ENCODE measurements at places on chromosomes 16 and 17.

DNA sequence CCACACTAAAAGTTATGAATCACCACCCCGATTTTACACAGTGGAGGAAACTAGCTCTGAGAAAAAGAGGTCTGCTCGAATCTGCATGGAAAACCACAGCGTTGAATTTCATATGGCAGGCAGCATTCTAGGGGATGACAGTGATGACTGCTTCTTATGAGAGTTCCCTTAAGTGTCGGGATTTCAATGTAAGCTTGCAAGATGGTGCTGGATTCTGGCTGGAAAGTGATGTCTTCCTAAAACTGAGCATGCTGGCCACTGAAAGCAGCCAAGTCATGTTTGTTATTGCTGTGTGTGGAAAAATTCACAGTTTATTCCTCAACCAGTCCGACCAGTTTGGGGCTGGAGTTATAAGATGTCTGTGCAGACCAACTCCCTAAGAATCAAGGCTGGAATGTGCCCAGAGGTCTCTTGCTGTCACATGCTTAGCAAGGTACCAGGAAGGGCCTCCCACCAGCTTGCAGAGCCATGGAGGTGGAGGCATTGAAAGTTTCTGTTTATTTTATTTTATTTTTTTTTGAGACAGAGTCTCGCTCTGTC is 37.2 kb upstream of the GAN start:
- no peak for DNase-seq

GRCh38 chr17:39960524-39961041 is 2.2 kb upstream of the GSDMA start:
- DNase-seq, result no peak

DNA sequence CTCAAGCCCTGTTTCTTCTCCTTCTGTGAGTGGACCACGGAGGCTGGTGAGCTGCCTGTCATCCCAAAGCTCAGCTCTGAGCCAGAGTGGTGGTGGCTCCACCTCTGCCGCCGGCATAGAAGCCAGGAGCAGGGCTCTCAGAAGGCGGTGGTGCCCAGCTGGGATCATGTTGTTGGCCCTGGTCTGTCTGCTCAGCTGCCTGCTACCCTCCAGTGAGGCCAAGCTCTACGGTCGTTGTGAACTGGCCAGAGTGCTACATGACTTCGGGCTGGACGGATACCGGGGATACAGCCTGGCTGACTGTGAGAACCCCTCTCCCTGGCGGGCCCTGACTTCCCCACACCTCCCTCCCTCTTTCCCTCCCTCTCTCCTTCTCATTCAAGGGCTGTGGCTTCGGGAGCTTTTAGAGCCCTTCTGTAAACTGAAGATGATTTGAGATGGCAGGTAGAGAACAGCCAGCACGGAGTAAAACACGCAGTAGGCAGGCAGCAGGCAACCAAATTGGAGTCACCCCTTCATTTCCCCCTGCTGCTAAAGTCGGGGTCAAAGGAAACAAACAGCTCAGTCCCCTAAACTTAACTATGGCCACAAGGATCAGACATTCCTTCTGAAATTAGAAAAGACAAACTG is 3.9 kb downstream of the SPACA3 start:
- no peak for DNase-seq

- no peak for DNase-seq
These were observed 209.6 kb upstream of the CACNG5 start for GRCh38 chr17:66625311-66625767.

DNA sequence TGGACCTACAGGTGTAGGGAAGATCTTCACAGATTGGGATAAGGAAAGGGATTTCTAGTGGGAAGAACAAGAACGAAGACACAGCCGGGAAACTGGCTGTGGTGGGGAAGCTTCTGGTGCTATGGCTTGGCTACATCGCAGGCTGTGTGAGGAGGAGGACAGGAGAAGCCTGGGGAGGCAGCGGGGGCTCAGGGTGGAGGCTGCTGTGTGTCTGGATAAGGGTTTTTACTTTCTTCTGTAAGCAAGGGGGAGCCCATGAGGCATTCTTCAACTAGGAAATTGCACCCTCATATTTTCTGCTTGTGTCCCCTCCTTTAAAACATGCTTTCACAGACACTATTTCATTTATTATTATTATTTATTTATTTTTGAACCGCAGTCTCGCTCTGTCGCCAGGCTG is 2.9 kb upstream of the RHBDF2 start:
- no peak for DNase-seq

DNA sequence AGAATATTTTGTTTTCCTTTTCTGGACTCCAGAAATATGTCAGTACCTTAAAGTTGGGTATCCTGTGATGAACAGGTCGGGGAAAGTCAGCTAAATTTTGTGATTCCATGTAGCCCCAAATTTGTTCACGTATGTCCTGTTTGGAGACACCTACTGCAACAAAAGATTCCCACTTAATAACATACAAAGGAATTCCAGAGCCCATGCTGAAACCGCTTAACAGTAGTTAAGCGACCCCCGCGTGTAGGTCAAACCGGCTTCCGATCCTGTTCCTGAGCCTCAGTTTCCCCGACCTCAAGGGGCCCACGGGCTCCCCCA is 477 bp downstream of the MTHFSD start:
- DNase-seq, result no peak

DNA sequence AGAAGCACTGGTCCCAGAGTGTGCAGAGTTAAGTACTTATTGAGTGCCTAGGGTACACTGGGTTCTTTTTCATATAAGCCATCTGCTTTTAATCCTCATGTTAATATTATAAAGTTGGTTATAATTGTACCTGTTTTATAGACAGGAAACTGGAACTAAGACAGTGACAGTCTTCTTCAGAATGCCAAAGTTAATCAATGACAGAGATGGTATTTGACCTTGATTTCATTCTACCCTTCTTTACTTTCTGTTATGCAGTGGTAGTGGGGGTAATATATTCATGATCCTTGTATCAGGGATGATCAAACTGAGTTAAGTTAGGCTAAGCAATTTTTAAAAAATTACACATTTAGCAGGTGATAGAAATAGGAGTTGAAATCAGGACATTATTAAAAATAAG is 108.6 kb upstream of the GOT2 start:
- no peak for DNase-seq

GRCh38 chr16:4399001-4399730 is 17.2 kb downstream of the CORO7 start:
- no peak for DNase-seq

- no peak for DNase-seq
These were observed 4.0 kb downstream of the CIAO2B start for GRCh38 chr16:66930189-66930588.

DNA sequence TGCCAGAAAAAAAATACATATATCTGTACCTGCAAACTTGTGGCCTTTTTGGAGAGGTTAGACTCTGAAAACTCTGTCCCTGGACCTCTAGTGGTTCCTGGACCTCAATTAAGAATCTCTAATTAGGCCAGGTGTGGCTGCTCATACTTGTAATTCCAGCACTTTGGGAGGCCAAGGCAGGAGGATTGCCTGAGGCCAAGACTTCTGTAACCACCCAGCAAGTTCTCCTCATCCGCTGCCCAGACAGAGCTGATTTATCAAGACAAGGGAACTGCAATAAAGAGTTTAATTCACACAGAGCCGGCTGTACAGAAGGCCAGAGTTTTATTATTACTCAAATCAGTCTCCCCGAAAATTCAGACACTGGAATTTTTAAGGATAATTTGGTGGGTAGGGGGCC is 4.2 kb downstream of the ASPA start:
- no peak for DNase-seq

GRCh38 chr16:51157698-51158097 is 6.6 kb upstream of the SALL1 start:
- DNase-seq, result no peak

DNA sequence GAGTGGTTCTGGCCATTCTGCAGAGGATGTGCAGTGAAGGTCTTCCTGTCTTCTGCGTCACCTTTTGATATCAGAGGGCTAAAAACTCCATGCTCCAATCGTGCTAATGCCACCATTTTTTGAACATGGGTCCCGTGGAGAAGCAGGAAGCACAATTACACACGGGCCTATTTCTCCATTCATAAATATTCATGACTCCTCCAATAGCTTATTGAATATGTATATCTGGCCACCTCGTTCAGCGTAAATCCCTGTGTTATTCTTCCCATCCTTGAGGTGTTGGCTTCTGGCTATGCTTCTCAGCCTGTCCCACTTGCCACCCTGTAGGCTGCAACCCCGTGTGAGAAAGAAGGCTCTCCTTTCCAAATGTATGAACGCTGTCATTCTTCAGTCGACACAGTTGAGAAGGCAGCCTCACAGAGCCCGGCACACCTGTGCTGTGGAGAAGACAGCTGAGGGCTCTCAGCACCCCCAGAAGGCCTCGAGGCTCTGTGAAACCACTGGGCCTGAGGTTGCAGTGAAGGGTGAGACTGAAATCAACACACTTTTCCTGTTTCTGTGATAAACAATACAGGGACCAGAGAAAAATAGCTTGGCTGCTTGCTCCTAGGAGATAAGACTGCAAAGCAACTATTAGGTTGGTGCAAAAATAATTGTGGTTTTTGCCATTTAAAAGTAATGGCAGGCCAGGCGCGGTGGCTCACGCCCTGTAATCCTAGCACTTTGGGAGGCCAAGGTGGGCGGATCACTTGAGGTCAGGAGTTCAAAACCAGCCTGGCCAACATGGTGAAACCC is 4.9 kb upstream of the ANKRD40CL start:
- DNase-seq, result no peak

GRCh38 chr16:51147776-51148677 is 3.0 kb downstream of the SALL1 start:
- DNase-seq, result no peak

- no peak for DNase-seq
These were observed 193.8 kb downstream of the SNX29 start for GRCh38 chr16:12170103-12171040.

GRCh38 chr17:20089756-20090547 is 80.8 kb downstream of the SPECC1 start:
- DNase-seq, result no peak

DNA sequence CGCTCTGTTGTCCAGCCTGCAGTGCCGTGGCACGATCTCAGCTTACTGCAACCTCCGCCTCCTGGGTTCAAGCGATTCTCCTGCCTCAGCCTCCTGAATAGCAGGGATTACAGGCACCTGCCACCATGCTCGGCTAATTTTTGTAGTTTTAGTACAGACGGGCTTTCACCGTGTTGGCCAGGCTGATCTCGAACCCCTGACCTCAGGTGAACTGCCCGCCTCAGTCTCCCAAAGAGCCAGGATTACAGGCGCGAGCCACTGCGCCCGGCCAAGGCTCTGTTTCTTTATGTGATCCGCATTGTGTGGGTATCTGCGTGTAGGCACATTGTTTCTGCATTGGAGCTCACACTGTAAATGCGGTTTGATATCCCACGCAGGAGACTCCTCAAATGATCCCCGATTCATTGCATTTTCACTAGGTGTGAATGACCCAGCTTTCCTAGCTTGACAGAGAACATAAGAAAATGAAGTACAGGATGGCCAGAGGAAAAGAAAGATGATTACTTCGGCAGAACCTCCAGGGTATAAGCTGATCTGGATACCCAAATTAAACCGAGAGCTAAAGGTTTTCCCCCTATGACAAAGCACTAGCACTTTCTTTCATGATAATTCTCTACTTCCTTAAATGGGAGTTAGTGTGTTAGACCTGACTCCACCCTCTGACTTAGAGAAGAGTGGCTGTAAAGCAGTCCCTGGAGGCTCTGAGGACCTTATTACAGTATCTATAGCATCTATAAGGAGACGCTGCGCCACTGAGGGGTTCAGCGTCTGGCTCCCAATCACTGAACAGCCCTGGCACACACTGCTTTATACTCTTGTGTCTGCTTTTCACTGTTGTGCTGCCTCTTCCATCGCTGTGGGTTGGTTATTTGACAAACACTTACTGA is 17.3 kb downstream of the COTL1 start:
- no peak for DNase-seq

DNA sequence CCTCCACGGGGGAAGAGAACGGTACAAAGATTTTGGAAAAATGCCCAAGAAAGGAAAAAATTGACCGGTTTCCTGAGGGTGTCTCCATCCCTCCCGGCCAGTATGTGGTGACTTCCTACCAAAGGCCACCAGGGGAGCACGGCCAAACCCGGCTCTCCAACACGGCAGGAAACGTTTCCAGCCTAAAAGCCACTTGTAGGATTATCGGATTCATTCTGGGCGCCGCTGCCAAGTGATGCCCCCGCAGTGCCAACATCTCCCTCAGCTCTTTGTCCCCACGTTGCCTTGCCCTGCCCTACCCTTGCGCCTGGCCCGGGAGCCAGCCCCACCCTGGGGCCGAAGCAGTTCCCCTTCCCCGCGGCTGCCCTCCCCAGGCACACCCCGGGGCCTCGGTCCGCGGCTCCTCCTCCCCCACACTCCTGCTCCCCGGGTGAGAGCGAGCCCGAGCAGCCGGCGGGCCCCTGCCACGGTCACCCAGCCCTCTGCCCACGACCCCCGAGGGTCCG is 688 bp downstream of the CRK start:
- peak; percentile 83 for DNase-seq

DNA sequence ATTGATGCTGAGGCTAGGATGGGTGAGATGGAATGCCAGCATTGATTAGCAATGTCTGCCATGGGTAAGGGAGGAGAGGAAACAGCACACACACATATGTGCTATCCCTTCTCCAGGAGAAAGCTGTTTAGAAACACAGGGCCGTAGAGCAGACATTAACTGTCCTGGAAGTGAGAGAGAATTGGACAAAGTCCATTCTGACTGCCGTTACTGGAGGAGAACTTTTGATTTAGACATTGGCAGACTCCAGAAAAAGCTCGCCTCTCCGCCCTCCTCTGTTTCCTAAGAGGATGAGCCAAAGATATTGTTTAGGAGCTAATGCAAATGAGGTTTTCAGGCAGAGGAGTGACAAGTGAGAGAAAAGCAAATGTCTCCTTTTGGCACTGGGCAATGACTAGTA is 237.0 kb downstream of the HAPSTR1 start:
- DNase-seq, result no peak

GRCh38 chr17:16880843-16881230 is 91.1 kb downstream of the TNFRSF13B start:
- DNase-seq, result no peak

DNA sequence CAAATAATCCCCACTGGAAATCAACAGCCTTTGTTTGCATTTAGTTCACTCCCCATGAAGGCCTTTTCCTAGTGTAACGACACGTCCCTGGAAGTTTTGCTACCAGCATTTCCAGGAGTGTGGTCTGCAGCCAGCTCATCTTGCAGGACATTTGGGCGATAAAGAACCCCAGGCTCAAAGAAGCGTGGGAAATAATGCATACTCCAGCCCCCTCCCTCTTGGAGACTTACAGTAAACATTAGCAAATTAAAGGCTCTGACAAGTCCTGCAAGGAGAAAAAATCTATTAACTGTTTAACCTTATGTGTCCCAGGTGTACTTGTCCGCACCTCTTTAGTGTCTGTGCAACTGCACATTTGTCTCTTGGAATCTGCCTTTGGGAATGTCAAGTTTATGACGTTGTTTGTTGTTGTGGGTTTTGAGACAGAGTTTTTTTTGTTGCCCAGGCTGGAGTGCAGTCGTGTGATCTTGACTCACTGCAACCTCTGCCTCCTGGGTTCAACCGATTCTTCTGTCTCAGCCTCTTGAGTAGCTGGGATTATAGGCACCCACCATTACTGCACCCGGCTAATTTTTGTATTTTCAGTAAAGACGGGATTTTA is 131.1 kb downstream of the ABCC1 start:
- no peak for DNase-seq

- no peak for DNase-seq
These were observed 69.4 kb upstream of the GCSH start for GRCh38 chr16:81165411-81166097.

- DNase-seq, result no peak
These were observed 226.0 kb upstream of the C16orf82 start for GRCh38 chr16:26840691-26841090.
